ENCODE measurements at places on chromosomes 5 and 9.

GRCh38 chr5:148085977-148086705 lies 22.4 kb downstream of the SPINK5 start:
- DNase-seq, result no peak

GRCh38 chr5:55865831-55866230 lies 14.7 kb downstream of the IL31RA start:
- DNase-seq, result no peak

DNA sequence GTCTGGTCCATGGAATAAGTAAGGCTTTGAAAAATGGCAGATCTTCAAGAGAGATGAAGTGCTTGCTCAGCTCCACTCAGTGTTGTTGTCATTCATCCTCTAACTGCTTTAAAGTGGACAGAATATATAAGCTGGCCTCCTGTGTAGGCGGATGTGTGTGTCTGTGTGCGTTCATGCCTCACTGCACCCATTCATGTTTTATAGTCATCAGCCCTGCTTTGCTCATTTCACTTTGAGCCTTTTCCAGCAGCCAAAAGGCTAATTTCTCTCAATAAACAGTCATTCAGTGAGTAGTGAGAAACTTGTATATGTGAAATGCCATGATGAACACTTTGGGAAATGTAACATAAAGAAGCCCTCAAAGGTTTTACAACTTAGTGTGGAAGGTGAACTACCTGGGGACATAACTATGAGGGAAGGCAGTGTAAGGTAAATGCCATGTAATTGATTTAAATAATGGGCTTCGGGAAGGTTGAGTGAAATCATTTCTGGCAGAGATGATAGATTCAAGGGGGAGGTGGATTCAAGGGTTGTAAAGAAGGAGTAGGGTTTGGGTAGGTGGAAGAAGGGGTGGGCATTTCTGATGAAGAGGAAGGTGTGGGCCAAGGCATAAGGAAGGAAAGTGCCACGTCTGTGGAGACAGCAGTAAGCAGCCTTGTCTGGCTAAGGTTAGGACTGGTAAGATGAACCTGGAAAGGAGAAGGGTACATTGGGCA lies 15.7 kb downstream of the TTC23L start:
- DNase-seq, result no peak

- no peak for DNase-seq
Observed at GRCh38 chr9:68492806-68493205, 47.9 kb downstream of the TMEM252 start.

- no peak for DNase-seq
Observed at GRCh38 chr5:103424026-103424425, 138.6 kb downstream of the NUDT12 start.

GRCh38 chr9:120383999-120384924 lies 195.7 kb downstream of the CDK5RAP2 start:
- DNase-seq, result no peak

DNA sequence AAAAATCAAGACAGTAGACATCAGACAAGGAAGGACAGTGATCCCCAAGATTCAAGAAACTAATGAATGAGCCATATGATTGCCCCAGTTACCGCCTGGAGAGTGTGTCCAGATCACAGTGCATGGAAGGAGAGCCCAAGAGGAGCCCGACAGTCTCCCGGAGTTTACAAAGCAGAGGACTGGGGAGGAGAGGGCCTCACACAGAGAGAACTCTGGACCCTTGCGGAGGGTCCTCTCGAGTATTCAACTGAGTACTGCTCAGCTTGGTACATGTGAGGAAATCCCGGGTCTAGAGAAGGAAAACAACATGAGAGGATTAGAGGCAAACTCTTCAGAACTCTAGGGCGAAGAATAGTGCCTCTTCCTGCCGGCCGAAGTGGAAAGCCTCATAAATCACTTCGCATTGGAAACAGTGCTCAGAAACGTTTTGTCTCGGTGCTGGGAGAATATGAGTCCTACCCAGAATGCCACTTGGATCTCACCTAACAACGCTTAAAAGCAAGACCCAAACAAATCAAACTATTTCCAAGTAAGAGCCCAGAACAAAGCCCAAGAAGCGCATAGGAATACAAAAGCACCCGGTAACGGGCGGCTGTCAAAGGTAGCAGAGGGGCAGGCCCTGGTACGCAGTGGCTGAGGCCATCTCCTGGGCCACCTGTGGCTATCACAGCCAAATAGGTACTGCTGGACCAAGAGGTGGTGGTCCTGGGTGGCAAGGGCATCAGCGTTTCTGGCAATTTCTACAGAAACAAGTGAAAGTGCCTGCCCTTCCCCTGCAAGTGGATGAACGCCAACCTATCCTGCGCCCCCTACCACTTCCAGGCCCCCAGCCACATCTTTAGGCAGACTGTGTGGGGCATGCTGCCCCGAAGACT lies 36.0 kb downstream of the FAM78A start:
- DNase-seq, result no peak

GRCh38 chr5:173454736-173455598 lies 126.8 kb upstream of the STC2 start:
- DNase-seq, result no peak

- DNase-seq, result no peak
Observed at GRCh38 chr5:76372323-76373054, 30.6 kb upstream of the IQGAP2 start.

DNA sequence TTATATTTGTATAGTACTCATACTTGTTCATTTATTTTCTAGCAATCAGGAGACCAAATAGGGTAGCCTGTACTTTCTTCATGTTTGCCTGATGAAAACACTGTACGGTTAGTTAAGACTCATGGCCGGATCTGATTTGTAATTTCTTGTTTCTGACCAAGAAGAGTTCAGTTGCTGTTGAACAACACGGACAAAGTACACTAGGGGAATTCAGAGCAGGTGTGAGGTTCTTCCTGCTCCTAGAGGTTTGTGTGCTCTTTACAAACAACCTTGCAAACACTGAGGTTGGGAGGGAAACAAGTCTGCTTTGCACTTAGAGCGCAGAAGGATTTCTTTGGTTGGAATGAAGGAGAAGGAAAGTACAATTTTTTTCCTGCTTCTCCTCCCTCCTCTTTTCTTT lies 69.7 kb downstream of the TRIO start:
- no peak for DNase-seq

DNA sequence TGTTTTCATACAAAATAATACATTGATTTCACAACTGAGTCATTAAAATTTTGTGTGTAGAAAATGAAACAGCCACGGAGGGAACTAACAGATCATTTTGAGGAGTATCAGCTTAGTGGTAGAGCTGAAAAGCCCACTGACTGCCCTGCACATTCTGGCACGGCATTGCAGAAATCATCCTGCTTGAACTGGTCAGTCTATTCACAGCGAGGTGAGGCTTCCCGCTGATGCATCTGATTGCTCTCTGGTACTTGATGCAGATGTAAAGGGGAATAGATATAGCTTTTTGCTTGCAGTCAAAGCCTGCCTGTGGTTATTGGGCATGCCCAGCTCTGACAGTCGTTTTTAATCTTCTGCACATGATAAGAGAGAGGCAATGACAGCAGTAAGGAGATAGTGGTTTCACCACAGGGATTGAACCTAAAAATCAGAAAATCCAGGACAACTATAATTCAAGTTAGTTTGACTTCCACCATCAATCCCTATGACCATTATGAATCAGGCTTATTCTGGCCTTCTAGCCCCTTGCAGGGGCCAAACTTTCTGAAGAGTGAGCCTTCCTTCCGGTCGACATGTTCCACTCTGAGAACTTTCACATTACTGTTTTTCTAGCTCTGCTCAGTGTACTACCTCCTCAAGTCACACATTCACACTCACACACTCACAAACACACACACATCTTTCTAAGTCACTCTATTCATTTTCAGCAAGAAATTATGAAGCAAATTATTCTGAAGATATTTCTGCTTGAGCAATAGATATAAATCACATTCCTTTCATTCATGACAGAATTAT lies 782.8 kb upstream of the NUDT12 start:
- DNase-seq, result no peak

DNA sequence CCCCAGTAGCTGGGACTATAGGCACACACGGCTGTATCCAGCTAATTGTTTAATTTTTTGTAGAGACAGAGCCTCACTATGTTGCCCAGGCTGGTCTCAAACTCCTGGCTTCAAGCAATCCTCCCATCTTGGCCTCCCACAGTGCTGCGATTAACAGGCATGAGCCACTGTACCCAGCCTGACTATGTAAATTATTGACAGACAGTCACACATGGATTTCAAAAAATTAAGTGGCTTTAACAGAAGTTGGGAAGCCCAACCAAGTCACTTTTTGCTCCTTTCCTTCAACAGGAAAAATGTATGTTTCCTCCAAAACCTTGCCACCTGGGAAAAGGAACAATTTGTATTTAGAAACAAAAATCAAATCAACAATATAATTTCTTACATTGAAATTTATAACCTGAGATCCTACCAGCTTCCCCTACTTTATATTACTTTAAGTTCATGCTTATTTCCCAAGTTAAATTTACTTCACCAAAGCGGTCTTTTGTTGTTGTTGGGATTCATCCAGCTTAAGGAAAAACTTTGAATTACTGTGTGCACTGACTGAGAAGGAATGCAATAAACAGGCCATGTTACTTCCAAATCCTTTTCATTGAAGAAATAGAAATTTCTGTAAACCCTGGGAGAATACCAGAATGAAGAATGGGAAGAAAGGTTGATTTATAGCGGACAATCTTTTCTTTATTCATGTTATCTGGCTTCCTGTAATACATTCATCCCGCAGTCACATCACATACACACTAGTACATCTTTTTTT lies 8.6 kb downstream of the PCA3 start:
- DNase-seq, result no peak

DNA sequence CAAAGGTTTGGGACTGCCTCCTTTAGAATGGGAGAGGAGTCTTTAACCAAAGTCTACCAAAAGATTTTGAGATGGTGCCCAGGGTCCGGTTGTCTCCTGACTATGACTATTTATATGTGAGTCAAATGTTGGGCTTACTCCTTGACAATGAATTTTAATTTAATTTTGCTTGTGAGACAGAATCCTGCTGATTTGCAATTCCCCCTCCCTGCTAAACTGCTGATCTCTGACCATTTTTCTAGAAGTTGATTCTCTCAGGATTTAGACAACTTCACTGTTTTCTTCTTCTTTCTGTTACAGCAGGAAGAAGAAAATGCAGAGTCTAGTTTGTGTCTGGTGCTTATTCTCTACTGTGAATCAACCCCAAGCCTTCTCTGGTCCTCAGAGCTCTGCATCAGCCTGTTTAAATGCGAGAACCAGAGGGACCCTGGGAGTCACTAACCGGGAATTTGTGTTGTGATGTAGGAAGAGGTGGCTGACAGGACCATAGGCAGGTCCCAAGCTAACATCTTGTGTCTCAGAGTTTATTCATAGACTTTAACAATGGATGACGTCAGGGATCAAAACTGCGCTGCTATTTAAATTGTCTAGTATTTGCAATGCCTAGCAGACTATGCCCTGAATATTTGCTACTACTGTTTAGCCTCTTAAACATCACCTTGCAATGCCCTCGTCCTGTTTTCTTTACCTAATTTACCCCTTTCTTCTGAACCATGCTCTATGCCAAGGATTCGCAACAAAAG lies 124.0 kb upstream of the TAF11L2 start:
- DNase-seq, result no peak

DNA sequence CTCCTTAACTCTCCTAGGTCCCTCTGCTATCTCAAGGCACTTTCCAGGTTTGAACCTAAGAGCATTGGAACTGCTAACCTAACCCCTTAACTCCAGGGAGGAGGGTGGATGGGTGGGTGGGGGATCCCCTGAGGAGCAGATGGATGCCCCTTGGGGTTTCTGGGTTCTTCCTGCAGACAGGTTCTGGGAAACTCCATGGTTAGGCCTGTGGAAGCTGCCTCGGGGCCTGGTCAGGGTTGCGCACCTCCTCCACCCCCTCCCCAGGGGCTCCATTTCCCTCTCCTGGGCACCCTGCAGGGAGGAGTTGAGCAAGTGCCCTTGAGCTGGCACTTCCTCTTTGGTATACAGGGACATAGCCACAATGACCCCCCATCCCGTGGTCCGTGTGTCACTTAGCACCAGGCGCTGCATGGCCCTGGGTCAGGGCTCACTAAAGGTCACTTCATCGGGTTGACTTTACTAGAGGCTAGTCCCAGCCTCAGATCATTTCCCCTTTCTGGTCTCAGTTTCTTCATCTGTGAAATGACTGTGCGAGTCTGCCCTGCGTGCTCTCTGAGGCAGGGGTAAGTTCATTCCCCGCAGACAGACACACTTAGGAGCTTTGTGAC lies 16.0 kb downstream of the CXXC5 start:
- DNase-seq, result no peak

DNA sequence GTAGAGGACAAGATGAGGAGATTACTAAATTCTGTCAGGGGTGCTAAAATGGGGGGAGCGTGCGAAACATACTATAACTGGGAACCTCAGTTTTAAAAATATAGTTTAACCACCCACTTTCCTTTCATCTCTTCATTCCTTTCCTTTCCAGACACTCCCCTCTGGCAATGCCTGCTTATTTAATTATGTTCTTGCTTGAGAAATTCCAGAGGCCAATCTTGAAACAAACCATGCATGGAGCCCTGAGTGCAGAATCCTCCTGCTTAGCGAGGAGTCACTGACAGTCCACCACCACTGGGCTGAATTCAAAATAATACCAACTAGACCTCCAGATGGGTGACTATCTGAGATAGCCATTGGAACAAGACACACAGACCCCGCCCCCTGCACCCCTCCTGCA lies 29.7 kb upstream of the C9orf72 start:
- DNase-seq, result no peak

DNA sequence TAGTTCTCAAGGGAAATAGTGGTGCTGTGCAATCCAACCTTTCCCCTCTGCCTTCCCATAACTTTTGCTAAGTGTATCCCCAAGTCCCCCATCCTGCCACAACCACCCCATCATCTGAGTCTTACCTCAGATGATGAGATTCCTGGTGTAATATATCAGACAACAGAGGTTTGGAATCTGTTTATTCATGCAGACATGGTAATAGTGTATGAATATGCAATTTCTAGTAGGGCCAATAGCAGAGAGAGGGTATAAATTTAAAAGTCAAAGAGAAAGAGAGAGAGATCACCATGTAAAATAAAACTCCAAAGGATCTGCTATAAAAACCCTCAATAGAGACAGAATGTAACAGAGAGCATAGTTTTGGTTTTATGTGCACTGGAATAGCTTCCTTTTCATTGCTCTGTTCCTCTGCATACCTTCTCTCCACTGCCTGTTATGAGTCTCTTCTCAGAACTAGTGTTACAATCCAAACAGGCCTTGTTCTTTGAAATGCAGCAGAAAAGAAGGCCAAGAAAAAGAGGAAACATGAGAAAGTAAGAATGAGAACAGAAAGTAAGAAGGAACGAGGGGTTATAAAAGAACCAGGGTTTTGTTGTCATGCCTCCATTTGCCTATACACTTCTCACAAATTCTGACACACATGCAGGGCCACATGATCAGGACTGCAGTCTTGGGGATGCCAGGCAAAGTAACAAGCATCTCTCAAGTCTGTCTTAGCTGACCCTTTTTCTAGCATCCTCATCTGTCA lies 278.0 kb downstream of the CETN3 start:
- no peak for DNase-seq

GRCh38 chr5:112696786-112697185 lies 40.9 kb upstream of the APC start:
- no peak for DNase-seq

- no peak for DNase-seq
Observed at GRCh38 chr9:129108805-129109536, 1.6 kb downstream of the CRAT start.

DNA sequence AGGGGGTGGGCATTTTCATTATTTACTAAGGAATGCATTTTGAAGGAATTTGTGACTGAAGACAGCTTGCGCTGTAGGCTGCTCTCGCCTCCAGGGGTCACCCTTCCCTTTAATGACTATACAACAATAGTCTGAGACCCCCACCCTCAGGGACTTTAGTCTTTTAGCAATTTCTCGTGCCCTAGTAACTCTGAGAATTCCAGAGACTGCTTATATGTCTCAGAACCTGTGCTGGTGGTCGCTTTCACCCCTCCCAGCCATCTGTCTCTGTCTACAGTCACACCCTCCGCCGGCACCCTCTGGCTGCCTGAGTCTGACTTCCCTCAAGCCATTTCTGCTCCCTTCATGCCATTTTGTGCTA lies 671.4 kb downstream of the NR2F1-AS1 start:
- DNase-seq, result no peak

Data from stimulated activated CD8-positive, alpha-beta memory T cell treated with anti-CD3 and anti-CD28 coated beads, Interleukin-2, amount 100 ng/mL, for 1 hour (primary cell).